NCI-H1092 treated with DMSO at 0.1 percent for 48 hours (cell line): ENCODE measurements at places on chromosomes 1 and 21.

GRCh38 chr1:188958461-188959115 is 1519.1 kb downstream of the BRINP3 start:
- DNase-seq, result no peak

- no peak for DNase-seq
Measured at GRCh38 chr1:224777180-224777579, 152.3 kb upstream of the DNAH14 start.

DNA sequence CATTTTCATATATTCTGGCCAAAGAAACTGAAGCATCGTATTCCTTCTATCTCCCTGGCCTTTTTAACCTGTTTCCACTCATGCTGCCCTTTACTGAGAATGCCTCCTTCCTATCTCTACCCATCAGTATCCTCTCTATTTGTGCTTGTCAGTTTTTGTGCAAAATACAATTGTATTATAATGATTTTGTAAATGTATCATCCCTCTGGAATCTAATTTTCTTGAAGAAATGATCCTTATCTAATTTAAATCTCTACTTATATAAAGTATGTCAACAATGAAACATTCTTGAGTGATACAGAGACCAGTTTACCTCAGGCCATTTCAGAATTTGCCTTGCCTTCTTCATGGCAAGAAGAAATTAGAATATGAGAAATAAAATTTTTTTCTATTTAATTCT is 59.0 kb upstream of the TEKT2 start:
- no peak for DNase-seq

DNA sequence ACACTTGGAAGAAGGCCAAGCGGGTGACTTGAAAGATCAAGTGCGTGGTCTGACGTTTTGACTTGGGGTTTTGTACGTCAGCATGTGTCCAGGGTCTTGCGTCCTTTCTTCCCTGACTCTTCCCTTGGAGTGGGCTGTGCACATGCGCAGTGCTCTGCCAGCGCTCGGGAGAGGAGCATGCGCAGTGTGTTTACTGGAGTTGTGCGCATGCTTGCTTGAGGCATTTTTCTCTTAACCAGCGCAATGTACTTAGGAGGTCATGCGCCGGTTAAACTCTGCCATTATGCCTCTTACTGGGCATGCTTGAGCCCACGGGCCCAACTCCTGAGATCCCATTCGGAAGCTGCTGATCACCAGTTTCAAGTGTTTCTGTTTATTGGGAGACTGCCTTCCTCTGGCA is 242.5 kb upstream of the AJAP1 start:
- DNase-seq, result no peak

- DNase-seq, result peak; percentile 16
Measured at GRCh38 chr21:18801468-18801867, 397.9 kb upstream of the TMPRSS15 start.

GRCh38 chr1:207112616-207113296 is 8.7 kb downstream of the C4BPA start:
- DNase-seq, result no peak

DNA sequence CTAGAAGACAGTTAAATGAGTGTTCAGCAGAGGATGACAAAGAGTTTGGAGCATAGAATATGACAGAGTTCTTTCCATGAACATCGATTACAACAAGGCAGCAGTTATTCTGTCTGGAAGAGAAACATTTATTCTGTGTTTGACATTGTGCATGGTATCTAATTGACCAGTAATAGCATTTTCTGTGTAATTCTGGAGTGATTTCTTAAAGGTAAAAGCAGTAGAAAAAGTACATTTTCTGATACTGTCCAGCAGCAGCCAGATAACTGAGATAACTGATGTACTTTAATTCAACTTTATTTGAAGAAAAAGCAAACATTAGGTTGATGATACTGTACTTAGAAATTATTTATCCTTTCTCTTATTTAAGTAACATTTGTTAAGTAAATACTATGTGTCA is 497.1 kb downstream of the AGBL4 start:
- DNase-seq, result no peak

DNA sequence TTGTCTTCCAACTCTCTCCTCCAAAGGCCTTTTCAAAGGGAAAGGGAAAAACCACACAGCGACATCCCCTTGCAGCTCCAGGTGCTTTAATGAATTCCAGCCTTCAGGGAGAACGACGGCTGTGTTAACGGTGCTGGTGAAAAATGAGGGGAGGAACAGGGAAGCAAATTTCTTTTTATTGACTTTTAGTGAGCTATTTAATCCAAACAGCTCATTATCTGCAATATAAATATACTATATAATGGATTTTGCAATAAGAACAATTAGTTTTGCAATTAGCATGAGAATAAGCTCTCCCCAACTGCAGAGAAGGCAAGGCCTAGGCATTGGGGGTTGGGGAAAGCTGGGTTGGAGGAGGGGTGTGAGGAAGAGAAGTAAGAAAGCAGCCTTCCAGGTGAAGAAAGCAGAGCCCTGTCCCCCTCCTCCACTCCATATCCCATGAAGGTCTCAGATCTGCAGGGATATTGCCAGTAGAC is 159.0 kb upstream of the ZC3H12A start:
- no peak for DNase-seq

- no peak for DNase-seq
Measured at GRCh38 chr1:228391411-228392020, 15.1 kb downstream of the TRIM11 start.

DNA sequence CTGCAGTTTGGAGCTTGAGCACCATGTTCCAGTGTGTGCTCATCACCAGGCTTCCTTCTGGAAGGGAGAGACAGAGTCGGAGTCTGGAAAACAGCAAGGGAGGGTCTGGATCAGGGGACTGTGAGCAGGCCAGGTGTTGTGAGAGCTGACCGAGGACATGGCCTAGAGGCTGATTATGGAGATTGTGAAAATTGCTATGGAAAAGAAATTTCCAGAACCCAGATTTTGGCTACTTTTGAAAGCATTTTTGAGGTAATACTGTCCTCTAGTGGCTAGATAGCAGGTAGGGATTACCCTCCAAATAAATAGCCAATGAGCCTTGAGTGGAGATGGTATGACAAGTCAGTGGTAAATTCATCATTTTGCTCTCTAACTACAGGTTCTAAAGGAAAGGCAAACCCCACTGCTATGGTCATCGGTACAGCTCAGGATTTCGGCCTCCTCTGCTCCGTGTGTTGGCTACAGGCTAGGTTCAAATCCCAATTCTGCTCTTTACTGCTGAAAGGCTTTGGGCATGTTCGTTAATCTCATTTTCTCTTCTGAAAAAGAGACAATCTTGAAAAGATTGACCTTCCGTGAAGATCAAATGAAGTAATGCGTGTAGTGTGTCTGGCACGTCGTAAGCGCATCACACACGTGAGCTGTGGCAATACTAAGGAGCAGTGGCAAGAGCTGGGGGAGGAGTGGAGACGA is 1.0 kb upstream of the HAO2 start:
- peak; percentile 13 for DNase-seq

- DNase-seq, result no peak
Measured at GRCh38 chr1:30242168-30242567, 481.2 kb downstream of the MATN1 start.

- peak; percentile 87 for DNase-seq
Measured at GRCh38 chr1:235650341-235651169, 971 bp upstream of the GNG4 start.

- DNase-seq, result no peak
Measured at GRCh38 chr1:228940926-228941325, 205.6 kb downstream of the RHOU start.

- DNase-seq, result no peak
Measured at GRCh38 chr1:54971317-54971791, 9.1 kb upstream of the TMEM61 start.

GRCh38 chr1:3174487-3175247 is 105.7 kb downstream of the PRDM16 start:
- no peak for DNase-seq

- DNase-seq, result peak; percentile 81
Measured at GRCh38 chr21:37711836-37712568, 204.3 kb downstream of the KCNJ6 start.

GRCh38 chr1:216749232-216749631 is 26.0 kb upstream of the ESRRG start:
- no peak for DNase-seq

- no peak for DNase-seq
Measured at GRCh38 chr1:119742202-119742601, 26.5 kb downstream of the HMGCS2 start.

GRCh38 chr1:202709276-202710041 is 795 bp downstream of the SYT2 start:
- no peak for DNase-seq

GRCh38 chr1:156295391-156295947 is at the start of gene GLMP:
Gene GLMP (minus strand): TSS chr1:156295679. CDS start chr1:156295645, 34 bp downstream.
- peak; percentile 23 for DNase-seq

- no peak for DNase-seq
Measured at GRCh38 chr1:10614377-10615225, 139.9 kb downstream of the PEX14 start.

- DNase-seq, result no peak
Measured at GRCh38 chr1:111484391-111485026, 10.7 kb downstream of the C1orf162 start.

DNA sequence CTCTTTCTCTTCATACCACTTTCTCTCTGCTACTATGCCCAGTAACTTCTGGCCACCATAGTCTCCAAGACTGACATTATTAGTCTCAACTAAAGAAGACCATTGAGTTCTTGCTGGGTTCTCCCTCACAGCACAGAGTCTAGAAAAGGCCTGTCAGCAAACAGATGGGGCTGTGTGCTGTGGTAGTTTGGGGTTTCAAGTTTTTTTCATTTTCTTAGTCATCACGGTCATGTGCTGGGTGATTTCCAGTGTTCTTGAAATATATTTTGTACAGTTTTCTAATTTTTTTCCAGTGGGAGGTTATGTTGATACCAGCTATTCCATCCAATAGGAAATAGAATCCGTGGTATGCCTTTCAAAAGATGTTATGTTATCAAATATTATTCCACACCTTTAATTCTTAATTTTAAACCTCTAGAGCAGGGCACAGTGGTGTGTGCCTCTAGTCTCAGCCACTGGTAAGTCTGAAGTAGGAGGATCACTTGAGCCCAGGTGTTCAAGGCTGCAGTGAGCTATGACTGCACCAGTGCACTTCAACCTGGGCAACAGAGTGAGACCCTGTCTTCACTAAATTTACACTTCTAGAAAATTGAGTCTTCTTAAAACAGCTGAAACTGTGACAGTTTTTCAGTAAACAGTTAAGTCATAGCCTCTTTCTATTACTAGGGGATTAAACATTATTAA is 8.3 kb downstream of the CFHR2 start:
- DNase-seq, result no peak

DNA sequence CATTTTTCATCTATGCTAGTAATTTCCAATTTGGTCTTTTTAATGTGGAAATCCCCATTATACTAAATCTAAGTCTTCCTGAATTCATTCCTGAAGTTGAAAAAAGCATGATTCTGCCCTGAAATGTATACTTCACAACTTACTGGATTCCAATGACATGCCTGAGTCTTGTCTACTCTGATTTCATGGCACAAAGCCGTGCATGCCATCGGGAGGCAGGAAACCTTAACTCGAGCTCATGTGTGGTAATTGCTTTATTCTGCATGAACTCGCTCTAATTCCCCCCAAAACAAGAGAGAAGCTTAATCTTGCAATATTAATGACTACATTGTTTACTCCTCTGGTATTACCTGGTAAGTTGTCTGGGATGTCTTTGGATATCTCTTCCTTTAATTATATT is 39.6 kb upstream of the PBX1 start:
- no peak for DNase-seq

DNA sequence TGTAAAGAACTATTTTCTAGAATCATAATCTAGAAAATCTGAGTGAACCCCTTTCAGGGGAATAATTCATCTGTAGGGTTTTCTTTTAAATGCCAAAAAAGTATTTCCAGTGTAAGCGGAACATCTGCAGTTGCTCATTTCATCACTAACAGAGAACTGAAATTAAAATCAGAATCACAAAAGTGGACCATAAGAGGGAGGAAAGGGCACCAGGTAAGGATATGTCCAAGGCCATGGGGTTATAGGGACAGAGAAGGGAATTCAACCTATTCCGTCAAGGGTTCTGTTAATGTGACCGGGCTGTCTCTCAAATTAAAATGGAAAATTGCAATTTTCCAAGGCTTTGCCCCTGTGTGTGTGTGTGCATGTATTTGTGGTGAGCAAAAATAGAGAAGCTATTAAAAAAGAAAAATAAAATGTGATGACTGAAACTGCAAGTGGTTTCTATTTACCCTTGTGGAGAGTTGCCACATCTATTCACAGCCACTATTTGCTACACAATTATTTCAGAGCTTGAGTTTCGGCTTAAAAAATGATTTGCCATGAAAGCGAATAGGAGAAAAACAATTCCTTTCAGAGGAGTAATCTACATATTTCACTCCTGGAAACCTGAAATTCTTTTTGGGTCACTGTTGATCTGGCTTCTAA is 53.1 kb downstream of the APP start:
- DNase-seq, result peak; percentile 82

- DNase-seq, result no peak
Measured at GRCh38 chr21:16900685-16901084, 612.2 kb upstream of the CXADR start.

- no peak for DNase-seq
Measured at GRCh38 chr21:46468108-46468774, 9.6 kb downstream of the DIP2A start.

DNA sequence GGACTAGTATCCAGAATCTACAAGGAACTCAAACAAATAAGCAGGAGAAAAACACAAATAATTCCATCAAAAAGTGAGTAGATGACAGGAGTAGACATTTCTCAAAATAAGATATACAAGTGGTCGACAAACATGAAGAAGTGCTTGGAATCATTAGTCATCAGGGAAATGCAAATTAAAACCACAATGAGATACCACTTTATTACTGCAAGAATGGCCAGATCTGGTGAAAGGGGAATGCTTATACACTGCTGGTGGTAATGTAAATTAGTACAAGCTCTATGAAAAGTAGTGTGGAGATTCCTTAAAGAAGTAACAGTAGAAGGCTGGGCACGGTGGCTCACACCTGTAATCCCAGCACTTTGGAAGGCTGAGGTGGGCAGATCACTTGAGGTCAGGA is 73.8 kb downstream of the POU2F1 start:
- DNase-seq, result no peak

DNA sequence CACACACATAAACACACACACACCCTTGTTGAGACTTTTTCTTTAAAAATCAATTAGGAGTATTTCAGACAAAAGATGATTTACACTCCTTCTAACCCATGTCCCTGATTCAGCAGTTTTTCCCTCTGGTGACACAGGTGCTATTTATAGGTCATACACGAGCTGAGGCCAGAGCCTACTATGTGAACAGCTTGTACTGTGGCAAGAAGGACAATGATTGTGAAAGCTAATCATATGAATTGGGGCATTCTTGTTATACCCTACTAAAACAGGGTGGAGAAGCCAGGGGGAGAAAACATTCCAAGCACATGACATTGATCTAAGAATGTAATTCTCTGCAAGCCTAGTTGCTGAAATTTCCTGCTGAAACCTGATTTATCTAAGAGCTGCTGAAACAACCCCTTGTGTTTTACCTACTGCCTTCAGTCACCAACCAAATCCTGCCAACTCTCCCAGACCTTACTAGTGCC is 60.3 kb downstream of the XCL1 start:
- DNase-seq, result no peak
